Activated naive CD4-positive, alpha-beta T cell treated with anti-CD3 and anti-CD28 coated beads for 36 hours (primary cell): ENCODE measurements at places on chromosomes 12 and 14. TPM values are rescaled to one million over a fixed set of nuclear protein-coding genes. Genes with fewer than 3 reads are reported as not detected.

The C12orf76 gene
- total RNA-seq = 12.1 TPM

The PSMD9 gene
- 56.6 TPM for total RNA-seq

The CLEC4D gene
- total RNA-seq = not detected

The KRT85 gene
- total RNA-seq = not detected

The PDE3A gene
- not detected for total RNA-seq
